ENCODE measurements at places on chromosomes 2 and 18.

DNA sequence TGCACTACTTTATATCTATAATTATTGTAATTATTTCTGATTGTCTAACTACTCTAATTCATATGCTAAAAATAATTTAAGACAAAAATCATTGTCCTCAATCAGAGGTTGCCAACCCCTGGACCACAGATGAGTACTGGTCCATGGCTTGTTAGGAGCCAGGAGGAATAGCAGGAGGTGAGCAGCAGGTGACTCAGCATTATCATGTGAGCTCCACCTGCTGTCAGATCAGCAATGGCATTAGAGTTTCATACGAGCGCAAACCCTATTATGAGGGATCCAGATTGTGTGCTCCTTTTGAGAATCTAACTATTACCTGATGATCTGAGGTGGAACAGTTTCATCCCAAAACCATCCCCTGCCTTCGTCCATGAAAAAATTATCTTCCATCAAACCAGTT is 1434.4 kb downstream of the LRP1B start:
- no peak for DNase-seq

DNA sequence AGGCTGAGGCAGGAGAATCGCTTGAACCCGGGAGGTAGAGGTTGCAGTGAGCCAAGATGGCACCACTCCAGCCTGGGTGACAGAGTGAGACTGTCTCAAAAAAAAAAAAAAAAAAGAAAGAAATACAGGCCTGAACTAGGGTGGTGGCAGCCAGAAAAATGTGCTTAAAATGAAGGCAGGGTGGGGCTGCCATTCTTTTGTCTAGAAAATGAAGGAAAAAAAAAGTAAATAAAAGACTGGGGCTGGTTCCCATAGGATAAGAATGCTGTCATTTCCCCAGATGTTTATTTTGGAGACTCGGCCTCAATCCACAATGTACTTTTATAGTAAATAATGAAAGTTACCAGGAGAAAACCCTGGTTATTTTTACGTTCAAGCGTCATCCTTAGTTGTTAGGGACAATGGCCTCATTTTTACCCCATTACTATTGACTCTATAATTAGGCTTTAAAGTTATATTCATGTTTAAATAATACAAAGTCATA is 58.9 kb downstream of the ATP8B1 start:
- no peak for DNase-seq

- no peak for DNase-seq
Observed at GRCh38 chr2:240359695-240360094, 75.8 kb upstream of the GPC1 start.

GRCh38 chr2:143939626-143940330 is 580.1 kb downstream of the ZEB2 start:
- no peak for DNase-seq

DNA sequence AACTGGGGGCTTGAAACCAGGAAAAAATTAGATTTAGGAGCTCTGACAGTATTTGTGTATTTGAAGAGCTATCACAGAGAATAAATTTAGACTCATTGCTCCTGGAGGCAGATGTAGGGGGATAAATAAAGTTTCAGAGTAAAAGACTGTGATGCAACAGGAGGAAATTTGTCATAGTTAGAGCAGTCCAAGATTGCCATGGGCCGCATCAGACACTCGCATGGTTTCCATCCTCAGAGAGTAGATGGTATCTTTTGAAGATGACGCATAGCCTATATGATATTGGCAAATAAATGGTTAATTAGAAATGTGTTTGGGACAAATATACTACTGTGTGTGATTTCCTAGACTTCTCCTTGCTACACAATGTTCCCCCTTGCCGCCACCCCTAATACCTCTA is 170.5 kb downstream of the FTCDNL1 start:
- DNase-seq: no peak

DNA sequence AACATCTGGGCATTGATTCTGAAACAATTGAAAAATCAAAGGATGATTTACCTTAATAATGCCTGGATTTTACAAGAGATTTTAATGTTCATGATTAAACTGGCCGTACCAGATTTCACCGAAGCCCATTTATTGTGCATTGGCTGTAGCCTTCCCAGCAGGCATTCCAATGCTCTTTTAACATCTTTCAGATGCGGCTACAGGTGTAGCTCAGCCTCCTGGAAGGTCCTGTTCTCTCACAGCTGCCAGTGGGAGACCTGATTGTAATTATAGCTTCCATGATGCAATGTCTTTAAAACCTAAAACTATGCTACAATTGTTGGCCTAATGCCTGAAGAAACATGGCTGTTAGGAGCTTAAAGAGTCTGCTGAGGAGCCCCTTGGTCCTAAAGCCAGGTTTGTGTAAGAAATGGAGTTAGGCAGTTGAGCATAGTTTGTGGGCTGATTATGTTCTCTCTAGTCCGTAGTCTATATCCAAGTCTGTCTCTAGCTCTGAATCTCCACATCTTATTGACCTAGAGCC is 147.4 kb downstream of the CERS6 start:
- no peak for DNase-seq

GRCh38 chr18:44518091-44518615 is 162.5 kb upstream of the SETBP1 start:
- DNase-seq: no peak

DNA sequence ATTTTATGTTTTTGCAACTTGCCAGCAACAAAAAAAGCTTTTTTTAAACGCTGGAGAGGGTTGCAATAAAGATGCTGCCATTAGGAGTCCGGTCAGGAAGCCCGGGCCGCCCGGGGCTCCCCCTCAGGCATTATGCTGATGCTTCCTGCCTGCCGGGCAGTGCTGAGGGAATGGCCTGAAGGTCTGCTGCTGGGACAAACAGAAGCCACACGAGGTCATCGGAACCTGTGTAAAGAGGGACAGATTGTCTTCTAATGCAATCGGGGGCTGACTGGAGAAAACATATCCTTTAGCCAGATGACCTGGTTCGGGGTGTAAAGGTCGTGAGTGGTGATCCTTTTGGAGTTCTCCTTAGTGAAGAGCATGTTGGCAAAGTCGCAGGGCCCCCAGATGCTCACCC is 2.3 kb downstream of the IMPA2 start:
- no peak for DNase-seq

DNA sequence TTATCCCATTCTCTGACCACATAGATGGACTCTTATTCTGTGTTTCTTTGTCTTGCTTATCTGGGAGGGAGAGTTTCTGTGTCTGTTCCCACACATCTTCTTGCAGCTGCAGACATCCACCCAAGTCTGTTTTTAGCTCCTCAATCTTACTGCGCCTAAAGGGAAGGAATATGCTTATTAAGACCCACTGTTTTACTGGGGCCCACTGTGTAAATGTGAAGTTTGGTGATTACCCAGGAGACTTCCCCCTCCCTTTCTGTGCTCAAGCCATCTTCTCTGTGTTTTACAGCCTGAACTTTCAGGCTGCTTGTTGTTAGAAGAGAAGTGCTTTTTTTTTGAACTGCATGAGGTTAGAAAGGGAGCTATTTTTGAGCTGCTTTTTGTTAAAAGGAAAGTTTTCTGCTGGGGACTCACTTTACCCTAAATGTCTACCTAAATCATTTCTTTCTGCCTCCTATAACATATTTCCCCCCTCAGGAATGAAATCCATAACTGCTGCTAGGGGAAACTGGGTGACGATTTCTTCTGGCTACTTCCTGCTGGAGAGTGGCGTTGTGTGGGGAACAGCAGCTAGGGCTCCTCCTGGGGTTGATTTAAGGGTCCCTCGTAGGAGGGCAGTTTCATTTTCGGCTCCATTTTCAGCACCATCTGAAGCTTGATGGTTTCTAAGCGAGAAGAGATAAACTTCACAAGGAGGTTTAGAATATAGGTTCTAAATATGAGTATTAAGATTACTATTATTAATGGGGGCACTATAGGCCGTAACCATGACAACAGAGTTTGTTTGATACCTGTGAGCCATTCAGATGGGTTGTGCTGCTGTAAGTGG is 39.5 kb upstream of the GMCL1 start:
- no peak for DNase-seq

DNA sequence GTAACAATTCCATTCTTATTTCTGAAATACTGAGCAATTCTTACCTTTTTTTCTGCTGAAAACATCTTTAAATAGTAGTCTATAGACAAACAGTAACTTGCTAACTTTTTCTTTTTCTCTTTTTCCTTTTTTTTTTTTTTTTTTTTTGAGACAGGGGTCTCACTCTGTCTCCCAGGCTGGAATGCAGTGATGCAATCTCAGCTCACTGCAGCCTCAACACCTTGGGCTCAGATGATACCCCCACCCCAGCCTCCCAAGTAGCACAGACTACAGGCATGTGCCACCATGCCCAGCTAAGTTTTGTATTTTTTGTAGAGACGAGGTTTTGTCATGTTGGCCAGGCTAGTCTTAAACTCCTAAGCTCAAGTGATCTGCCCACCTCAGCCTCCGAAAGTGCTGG is 42.2 kb downstream of the MFSD6 start:
- no peak for DNase-seq

DNA sequence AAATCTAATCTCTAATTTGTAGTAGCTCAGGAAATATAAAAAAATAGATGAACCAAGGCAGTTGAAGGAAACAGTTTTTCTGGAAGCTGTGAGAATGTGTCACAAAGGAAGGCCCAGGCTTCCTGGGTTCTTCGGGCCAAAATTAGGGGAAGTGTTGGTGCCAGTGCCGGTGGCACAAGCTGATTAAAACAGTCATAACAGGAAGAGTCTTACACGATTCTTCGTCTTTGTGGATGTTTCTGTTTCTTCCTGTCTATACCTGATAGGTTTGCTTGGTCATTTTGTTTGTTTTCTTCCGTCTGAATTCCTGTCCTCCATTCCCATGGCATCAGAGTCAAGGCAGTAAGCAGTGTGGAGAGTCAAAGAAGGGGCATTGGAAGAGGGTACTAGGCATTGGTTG is 235.4 kb upstream of the RASGRP3 start:
- DNase-seq: no peak

DNA sequence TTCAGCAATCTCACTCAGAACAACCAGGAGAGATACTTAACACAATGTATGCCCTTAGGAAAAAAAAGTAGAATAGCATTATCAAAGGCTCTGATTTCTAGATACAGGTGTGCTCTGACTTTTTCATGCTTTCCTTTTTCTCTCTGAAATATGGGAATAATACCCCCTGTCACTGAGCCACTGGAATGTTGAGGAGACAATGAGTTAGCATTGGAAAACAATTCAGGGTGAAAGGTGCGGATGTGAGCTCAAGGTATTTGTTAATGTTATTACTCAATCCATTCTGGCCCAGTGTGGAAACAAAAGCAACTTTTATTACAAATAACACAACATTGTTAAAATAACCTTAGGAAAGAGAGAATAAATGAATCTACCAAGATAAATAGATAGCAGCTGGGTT is 228.0 kb downstream of the IKZF2 start:
- no peak for DNase-seq

GRCh38 chr2:48049371-48049770 is 143.1 kb upstream of the FBXO11 start:
- no peak for DNase-seq

- no peak for DNase-seq
Observed at GRCh38 chr2:69113627-69114026, 100.6 kb downstream of the ANTXR1 start.

- no peak for DNase-seq
Observed at GRCh38 chr2:50791271-50791670, 240.7 kb downstream of the NRXN1 start.

GRCh38 chr2:162926501-162926900 is 87.9 kb upstream of the KCNH7 start:
- DNase-seq: no peak

GRCh38 chr18:407191-407590 is 93.3 kb downstream of the COLEC12 start:
- DNase-seq: no peak

DNA sequence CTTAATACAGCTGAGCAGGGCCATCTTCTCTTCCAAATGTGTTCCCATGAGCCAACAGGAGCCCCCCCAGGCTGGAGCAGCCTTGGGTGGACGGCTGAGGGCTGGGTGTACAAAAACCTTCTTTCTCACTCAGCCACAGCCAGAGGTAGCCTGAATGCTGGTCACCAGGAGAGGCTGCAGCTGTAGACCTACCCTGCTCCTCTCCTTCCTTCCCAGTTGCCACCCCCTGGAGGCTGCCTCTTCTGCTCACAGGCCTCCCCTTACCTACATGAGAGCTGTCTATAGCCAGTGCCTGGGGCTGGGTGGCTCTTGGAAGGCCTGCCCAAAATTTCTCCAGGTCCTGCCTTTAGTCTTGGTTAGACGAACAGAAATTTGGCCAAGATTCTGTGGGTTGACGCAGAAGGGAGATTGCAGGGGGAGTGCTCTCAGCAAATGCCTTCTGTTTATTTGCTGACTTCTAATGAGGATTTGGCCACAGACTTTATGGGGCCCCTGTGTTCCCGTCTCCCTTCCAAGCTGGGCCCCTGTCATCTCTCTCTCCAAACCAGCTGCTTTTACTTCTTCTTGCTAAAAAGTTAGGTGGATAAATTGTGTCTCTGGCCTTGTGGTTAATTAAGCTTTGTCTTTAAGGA is 18.3 kb downstream of the CELF4 start:
- no peak for DNase-seq

DNA sequence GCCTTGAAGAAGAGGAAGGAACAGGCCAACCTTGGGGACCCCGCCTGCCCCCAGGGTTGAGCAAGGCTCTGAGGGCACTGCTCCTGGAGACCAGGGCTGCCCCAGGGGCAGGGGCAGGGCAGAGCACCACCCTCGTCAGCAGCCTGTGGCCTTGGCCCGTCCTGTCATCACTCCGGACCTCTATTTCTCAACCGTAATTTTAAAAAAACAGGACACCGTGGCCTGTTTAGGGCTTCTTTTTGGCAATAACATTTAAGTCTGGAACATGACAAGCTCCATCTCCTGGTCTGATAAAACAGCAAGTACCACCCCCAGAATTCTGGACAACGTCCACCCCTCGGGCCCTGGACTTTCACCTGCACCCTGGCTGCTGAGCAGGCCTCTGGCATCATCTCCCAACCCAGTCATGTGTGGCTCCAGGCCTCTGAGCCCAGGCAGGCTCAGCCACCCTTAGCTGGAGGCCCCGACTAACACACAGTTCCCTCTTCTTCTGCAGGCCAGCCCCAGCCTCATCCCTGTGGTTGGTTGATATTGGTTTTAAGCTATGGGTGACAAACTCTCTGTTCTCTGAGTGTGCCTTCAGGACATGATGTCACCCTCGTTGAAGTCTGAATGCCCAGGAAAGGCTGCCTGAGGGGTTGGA is 22.6 kb upstream of the ID2 start:
- DNase-seq: no peak

GRCh38 chr2:8162552-8162951 is 519.3 kb upstream of the ID2 start:
- DNase-seq: no peak
